ENCODE measurements at places on chromosomes 2 and 18.

GRCh38 chr2:107306881-107307280 is 420.9 kb upstream of the ST6GAL2 start:
- DNase-seq: no peak

DNA sequence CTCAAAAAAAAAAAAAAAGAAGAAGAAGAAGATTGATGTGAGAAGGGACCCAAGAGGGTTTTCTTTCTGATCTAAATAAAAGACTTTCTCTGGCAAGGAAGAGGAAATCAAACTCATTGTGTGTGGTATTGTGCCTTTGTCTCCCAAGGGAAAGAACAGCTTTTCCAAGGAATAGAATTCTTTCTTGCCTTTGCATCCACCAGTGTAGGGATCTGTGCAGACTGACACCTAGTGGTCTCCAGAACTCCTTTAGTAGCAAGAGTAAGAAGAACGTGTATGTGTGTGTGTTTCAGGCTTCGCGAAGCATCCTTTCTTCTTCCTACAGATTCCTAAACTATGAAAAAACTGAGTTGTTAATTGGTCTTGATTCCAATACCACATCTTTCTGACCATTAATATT is 33.5 kb upstream of the CRIM1 start:
- DNase-seq: peak; percentile 69

GRCh38 chr2:68849579-68850030 is 21.6 kb downstream of the BMP10 start:
- no peak for DNase-seq

GRCh38 chr2:75360945-75361344 is 161.6 kb upstream of the TACR1 start:
- no peak for DNase-seq

DNA sequence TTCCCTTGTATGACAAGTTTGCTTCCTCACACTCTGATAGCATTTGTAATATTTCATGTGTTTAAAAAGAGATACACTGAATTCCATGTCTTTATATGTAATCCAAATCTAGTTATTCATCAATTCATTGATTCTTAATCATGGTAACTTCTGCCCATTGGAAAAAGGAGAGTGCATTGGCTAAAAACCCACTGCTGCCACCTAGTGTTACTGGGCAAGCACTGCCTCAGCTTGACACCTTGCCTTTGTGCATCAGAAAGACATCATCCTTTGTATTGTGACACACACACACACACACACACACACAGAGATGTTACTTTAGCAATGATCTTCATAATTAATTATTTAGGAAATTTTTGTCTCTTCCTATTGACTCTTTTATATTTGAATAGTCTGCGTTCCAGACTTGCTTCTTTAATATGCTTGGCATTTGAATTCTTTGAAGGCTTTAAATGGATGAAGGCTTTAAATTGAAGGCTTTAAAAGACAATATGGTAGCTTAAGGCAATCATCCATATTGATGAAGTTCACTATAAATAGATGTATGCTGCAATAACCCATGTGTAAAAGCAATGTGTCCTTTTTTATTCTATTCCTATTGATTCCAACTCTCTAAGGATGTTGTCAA is 414.2 kb upstream of the CHST9 start:
- peak; percentile 71 for DNase-seq

- DNase-seq: peak; percentile 71
These were observed 526 bp downstream of the PRKRA start for GRCh38 chr2:178450524-178450773.

- no peak for DNase-seq
These were observed 107.5 kb upstream of the SPATS2L start for GRCh38 chr2:200199005-200199404.

GRCh38 chr2:15243762-15244161 is 317.4 kb downstream of the NBAS start:
- peak; percentile 40 for DNase-seq

DNA sequence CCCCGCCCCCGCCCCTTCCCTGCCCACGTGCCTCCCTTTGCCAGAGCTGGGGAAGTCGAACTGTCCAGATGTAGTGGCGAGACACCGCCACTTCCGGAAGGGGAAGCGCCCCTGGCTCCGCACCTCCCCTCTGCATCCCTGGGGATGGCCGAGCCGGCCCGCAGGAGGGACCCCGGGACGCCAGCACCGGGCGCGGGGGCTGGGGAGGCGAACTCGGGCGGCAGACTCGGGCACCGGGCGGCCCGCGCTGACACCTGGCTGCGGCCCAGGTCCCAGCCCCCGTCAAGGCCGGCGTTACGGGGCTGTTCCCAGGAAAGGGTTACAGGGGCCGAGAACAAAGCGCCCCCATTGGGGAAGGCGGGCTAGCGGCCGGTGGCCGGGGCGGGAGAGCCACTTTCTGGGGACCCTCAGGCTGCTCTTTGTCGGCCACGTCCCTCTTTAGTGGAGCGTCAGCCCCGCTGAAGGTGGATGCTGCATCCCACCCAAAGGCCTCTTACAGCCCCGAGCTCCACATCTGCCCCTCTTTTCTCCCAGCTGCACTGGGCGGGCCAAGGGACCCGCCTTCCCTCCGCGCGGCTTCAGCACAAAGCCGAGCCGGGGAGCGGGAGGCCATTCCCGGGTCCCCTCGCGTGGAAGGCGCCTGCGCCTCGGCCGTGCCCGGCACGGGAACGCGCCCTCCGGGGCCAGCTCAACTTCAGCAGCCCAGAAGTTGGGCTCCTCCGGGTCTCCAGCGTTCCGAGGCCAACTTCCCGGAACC is 1.3 kb downstream of the SDC1 start:
- DNase-seq: peak; percentile 46

DNA sequence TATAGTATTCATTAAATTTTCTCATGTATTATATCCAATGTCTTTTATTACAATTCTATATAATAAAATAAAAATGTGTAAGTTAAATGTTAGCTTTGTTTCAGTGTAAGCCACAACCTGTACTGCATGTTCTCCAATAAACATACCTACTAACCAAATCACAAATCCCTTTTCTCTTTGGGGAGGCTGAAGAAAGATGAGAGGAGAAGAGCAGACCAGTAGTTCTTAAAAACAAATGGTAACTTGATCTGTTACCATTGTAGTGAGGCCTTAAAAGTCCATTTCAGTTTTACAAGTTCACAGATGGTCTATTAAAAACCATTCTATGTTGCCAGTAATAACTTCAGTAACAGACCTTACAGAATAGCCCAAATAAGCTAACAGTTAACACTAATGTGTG is 100.5 kb downstream of the SOS1 start:
- no peak for DNase-seq

DNA sequence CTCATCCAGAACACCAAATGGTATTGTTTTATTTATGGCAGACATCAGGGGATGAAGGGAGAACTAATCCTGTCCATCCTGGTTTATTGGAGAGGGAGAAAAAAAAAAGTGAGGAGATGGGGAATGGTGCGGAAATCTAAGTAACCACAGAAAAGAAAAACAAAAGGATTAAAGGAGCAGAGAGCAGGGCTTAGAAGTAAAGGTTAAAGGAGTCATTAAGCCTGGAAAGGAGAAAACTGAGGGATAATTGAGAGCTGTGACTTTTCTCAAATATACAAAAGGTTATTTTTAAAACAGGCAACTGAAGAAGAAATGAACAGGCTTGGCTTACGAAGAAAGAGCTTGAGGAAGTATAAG is 127.2 kb upstream of the PPP1CB start:
- DNase-seq: no peak

DNA sequence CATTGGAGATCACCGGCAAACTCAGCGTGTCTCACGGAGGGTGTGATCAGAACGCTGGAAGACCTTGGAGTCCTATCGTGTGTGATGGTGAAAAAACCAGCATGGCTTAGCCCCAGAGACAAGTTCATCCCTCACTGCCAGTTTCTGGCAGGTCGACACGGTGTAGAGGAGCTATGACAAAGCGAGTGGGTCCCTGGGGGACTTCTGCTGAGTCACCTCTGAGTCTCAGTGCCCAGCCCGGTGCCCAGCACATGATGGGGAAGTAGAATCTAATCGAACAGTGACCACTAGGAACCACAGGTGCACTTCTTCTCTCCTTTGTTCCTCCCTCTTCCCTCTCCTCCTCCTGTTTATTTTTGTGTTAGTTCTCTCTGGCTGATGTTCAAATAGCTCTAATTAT is 45.9 kb upstream of the KCNF1 start:
- DNase-seq: no peak

DNA sequence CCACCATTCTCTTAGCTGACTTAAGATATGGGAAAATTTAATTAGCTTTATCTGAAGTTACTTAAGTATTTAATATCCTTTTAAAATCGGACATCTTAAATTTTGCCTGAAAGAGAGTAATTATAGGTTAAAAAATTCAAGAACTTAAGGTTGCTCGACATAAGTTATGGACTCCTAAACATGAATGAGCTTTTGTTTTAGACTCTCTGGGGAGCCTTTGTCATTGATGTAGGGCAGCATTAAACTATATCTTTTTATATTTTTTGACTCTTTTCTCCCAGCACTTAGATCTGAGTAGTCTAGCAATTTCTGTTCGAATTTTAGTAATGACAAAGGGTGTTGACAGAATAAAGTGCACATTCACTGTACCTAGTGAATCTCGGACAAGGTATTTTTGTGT is 4.7 kb downstream of the PHLPP1 start:
- DNase-seq: no peak

Measured in epithelial cell of esophagus (primary cell).